ENCODE measurements at places on chromosomes 3 and 15.
A peak's percentile ranks its signal among the peaks of the same experiment; 100 is the strongest.

DNA sequence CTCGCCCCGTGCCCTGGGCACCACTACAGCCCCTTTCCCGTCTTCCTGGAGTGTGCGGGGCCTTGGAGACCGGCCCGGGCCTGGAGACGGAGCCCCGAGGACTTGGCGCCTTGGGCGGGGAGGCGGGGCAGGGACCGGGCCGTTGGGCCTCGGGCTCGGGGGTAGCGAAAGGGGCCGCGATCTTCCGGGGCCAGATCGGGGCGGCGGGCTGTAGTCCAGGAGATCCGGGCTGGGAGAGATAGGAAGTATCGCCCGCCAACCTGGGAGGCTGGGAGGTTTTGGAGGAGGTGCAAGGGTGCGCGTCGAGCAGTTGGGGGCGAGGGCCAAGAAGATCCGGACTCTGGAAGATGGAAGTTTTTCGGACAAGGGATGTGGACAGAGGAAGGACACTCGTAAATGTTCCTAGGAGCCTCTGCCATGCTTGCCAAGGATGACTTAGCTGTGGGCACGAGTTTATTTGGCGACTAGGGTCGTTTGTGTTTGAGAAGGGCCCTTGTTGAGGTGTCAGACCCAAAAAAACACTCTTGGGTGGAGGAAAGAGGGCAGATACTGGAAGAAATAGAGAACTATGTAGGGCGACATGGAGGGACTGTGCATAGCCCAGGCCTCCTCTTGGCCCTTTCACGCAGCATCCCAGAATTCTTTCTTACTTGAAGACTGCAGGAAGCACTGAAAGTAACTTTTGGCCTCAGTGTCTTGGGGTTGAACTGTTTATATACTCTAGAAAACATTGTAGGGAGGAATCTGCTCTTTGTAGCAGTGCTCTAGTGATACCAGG, 712 bp downstream of the RTF1 start:
- peak; percentile 42 for DNase-seq

DNA sequence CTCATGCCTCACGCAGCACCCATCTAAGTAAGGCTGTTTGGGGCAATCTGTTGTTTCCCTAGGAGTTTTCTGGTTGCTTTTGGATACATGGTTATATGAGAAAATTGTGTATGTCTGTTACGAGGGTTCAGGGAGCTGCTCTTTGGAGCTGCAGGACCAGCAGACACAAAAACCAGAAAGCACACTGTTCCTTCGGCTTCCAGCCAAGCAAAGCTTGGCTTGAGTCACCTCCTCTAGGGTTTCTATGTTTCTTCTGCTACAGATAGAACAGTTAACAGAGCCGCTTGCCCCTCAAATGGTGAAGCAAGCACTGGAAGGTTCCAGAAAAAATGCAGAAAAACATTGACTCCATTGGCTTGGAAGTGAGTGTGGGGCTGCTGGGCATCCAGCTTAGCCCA, 49.2 kb upstream of the CTDSPL start:
- DNase-seq: peak; percentile 30

- no peak for DNase-seq
Measured at GRCh38 chr15:91472316-91472756, 372.3 kb downstream of the SV2B start.

DNA sequence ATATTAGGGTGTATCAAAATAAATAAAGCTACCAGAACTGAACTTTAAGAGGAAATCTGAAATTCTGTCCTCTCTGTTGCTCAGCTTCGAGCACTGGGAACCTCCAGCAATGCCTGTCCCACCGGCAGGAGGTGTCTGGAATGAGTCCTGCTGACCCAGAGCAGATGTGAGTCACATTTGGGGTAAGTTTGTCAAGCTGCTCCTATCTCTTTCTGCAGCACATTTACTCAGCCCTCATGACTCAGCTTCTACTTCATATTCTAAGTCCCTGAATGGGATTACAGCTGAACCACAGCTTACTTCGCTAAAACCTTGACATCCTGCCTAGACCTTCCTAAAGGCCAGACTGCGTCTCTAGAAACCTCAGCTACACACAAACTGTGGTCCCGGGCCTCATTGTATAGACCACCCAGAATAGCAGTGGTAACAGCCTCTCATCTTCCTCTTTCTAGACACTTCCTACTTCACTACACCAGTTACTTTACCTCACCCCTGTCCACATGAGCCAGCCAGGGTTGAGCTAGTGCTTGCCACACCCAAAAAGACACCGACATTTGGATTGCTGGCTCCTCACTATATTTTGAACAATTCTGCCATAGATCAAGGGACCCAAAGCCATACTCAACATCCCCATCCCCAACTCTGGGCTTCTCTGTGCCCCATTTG, 109.6 kb upstream of the TMCO5A start:
- DNase-seq: peak; percentile 94

DNA sequence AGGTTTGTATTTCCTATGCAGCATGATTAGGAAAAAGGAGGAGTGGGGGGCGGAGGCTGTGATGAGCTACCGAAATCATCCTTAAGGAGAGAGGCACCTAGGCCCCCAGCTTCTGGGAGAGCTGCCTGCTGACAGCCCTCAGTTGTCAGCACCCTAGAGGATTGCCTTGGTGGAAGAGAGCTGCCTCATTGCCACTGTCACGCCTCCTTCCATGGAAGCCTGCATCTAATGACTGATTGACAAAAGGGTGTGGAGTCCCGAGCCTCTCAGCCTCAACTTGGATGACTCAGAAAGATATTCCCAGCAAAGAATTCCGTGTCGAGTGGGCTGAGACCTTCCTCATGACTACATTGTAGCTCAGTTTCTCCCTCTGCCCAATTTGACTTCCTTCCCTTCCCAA, 320.4 kb upstream of the PROK2 start:
- no peak for DNase-seq

GRCh38 chr3:66706890-66707289, 206.1 kb upstream of the LRIG1 start:
- DNase-seq: peak; percentile 61

- no peak for DNase-seq
Measured at GRCh38 chr3:141375381-141376301, 7.3 kb downstream of the ZBTB38 start.

DNA sequence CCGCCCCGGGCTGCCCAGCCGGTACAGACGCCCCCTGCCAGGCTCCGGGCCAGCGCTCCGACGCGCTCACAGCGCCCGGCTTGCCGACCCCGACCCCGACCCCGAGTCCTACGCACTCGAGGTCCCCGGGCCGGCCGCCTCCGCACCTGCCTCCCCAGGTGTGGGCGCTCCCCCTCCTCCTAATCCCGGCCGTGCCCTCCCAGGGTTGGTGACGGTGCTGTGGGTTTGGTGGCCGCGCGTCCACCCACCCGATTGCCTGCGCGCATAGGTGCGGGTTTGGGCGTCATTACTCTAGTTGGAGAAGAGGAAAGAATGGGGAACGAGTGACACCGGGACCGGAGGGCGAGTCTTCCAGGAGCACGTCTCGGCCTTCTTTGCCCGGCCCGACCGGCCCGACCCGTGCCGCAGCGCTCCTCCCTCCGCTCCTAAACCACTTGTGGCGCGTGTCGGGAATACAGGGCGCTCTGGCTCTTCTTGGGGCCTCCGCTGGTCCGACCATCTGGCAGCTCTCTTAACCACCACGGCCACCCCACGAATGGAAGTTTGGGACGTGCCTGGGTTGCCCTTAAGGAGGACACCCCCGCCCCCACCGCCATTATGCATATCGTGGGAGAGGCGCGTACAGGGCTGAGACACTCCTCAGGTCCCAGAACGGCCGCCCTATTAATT, 810 bp upstream of the THRB start:
- peak; percentile 32 for DNase-seq

DNA sequence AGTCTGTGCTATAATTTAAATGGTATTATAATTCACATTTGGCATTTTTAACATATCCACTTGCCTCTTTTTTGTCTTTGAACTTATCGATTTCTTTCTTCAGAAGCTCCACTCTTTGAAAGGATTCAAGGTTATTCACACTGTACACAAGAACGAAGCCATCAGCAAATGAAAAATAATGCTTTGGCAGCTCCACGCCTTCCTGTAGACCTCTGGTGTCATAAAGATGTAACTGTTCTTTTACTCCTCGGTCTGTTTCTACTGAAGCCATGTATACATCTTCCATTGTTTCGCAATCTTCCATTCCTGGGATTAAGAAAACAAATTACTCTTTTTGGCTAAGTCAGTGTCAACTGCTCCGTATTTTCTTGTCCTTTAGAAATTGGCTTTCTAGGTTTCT, 16.0 kb downstream of the NKIRAS1 start:
- no peak for DNase-seq

GRCh38 chr15:38217788-38218609, 34.6 kb upstream of the SPRED1 start:
- peak; percentile 68 for DNase-seq

DNA sequence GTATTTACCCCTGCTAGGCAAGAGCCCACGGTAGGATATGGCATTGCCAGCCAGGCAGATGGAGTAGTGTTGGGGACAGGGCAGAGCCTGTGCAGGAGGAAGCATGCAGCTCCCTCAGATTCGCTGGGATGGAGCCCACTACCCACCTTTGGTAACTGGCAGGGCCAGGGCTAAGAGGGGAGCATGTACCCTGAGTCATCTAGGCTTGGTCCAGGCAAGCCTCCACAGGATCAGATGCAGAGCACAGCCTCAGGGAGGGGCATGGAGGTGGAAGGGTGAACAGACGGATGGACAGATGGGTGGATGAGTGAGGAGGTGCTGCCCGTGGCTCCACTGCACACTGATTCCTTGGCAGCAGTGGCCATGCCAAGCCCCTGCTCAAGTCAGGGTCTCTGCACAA, 33.0 kb downstream of the IL20RB start:
- DNase-seq: no peak

GRCh38 chr3:124577494-124578167, 152.6 kb upstream of the UMPS start:
- DNase-seq: no peak

- DNase-seq: no peak
Measured at GRCh38 chr15:67186226-67186649, 68.2 kb downstream of the AAGAB start.

- DNase-seq: no peak
Measured at GRCh38 chr3:55090291-55090690, 162.4 kb upstream of the LRTM1 start.

Data from umbilical cord (tissue), 2 donors.